ENCODE measurements at places on chromosomes 1 and 21.
A peak's percentile ranks its signal among the peaks of the same experiment; 100 is the strongest.

- no peak for DNase-seq
Observed at GRCh38 chr1:41313661-41314131, 47.5 kb upstream of the FOXO6 start.

- DNase-seq, result no peak
Observed at GRCh38 chr1:67352211-67352610, 44.5 kb downstream of the IL12RB2 start.

DNA sequence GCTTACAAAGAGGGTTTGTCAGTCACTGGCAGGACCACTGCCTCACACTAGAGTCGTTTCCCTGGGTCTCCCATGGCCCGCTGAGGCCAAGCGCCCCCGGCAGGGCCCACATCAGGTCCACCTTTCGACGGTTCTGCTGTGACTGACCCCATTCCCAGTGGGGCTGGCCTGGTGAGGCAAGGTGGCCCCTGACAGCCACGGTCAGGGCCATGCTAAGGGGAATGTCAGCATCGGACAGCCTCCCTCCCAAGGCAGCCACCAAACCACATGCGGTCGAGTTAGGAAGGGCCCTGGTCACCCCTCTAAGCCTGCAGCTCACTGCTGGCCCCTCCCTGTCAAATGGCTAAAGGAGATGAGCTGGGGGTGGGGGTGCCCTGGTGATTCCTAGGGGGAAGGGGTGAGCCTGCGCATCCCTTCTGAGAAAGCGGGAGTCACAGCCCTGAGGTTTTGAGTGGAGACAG, 2.9 kb upstream of the KIF17 start:
- no peak for DNase-seq

DNA sequence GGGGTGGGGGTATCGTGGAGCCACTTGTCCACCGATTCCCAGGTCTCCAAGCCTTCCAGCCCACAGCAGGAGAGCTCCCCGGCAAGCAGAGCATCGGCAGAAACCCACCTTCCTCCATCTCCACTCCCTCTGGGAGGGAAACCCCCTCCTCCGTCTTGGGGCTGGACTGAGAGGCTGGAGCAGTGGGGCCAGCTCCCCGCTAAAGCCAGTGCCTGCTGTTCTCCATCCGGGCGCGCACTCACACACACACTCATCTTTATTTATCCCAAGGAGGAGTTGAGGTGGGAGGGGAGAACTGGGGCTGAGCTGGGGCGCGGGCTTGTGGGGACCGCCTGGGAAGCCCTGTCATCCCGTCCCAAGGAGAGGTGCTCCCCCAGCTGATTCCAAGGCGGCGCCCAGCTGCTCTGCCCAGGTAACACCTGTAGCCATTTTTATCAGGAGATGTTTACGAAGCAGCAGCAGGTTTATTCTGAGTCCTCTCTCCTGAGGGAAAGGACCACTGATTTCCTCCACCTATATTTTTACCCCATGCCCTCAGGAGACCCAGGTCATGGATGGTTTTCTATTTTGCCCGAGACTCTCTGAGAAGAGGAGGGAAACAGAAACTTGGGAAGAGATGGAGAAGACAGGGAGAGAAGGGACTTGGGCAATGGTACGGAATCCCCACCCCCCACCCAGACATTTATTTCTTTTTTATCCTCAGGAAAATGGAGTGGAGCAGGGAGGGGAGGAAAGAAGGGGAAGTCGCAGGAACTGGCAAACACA, 2.1 kb downstream of the KCNN3 start:
- no peak for DNase-seq

- peak; percentile 92 for DNase-seq
Observed at GRCh38 chr1:43367904-43368645, at the start of gene ELOVL1. Gene ELOVL1, minus strand, starts transcription at chr1:43368011. Its CDS starts 2,402 bp downstream, at chr1:43365609.

- no peak for DNase-seq
Observed at GRCh38 chr1:227899141-227899819, 48.5 kb downstream of the WNT9A start.

GRCh38 chr1:94322696-94323095, 85.3 kb upstream of the ARHGAP29 start:
- peak; percentile 48 for DNase-seq
